ENCODE measurements at places on chromosomes 13 and 19.
A peak's percentile ranks its signal among the peaks of the same experiment; 100 is the strongest.

DNA sequence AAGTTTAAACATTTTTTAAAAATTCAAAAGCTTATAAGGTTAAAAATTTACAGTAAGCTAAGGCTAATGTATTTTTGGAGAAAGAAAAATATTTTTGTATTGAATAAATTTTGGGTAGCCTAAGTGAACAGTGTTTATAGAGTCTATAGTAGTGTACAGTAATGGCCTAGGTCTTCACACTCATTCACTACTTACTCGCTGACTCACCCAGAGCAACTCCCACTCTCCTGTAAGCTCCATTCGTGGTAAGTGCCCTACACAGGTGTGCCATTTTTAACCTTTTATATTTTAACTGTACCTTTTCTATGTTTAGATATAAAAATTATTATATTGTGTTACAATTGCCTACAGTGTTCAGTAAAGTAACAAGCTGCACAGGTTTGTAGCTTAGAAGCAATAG is 96.6 kb upstream of the FREM2 start:
- DNase-seq: no peak

- no peak for DNase-seq
Observed at GRCh38 chr19:19078801-19079200, 15.0 kb downstream of the SLC25A42 start.

- peak; percentile 17 for DNase-seq
Observed at GRCh38 chr13:105979131-105980011, 556.1 kb downstream of the EFNB2 start.

DNA sequence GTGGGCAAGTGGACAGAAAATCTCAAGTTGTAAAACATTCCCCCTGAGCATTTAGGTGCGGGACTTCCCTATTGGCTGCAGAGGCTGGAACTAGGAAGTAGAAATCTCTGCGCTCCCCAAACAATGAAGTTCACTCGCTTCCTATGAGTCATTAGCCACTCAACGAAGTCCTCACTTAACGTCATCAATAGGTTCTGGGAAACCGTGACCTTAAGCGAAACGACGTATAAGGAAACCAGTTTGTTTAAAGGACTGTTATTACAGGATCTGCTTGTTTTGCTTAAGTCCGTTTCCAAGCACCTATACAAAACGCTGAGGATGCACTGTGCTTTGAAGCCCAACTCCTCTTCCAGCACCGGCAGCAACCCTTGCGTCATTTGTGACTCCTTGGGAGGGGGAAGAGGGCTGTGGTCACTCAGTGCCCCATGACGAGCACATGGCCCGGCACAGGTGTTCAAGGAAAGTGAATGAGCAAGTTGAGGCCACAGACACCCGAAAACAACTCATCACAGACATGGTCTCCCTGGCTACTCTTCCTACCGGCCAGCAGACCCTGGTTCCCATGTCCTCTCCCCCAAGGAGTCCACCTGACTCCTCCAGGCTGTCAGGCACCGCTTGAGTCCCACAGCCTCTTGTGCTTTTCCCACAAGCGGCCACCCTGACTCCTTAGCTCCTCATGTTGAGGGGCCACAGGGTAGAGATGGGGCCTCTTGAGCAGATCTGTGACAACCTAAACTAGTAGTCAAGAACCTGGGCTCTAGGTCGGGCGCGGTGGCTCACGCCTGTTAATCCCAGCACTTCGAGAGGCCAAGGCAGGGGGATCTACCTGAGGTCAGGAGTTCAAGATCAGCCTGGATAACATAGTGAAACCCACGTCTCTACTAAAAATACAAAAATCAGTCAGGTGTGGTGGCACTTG is 4.8 kb downstream of the RPS16 start:
- DNase-seq: peak; percentile 100

GRCh38 chr13:43019811-43020210 is 3.6 kb upstream of the DNAJC15 start:
- no peak for DNase-seq

- no peak for DNase-seq
Observed at GRCh38 chr19:45118106-45118505, 25.1 kb downstream of the PPP1R37 start.

DNA sequence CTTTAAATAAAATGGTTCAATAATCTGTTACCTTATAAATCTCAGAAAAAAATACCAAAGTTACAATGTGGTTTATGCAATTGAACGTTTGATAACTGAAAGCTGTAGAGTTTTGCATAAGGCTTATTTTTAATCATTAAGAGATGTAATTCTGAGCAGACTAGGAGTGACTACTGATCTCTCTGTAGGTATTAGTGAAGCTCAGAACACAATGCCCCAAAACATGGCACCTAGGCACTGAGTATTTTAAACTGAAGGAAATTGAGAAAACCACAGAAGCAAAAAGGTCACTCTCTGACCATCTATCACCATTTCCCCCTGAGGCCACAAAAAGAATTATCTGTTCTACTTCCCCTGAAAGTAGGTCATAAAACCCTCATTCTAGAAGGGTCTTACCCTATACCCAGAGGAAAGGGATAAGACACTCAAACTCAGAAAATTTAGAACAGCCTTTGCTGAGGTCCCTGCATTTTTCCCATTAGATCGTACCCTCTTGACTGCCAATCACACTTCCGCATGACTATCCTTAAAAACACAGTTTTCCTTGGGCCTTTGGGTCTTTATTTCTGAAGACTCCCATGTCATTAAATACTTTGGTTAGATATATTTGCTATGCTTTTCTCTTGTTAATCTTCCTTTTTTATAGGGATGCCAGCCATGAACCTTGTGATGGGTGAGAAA is 158.1 kb downstream of the PCDH9 start:
- DNase-seq: no peak

- no peak for DNase-seq
Observed at GRCh38 chr13:89784161-89784809, 1563.2 kb upstream of the MIR17HG start.

- DNase-seq: peak; percentile 62
Observed at GRCh38 chr13:94550062-94550738, 45.8 kb downstream of the TGDS start.

DNA sequence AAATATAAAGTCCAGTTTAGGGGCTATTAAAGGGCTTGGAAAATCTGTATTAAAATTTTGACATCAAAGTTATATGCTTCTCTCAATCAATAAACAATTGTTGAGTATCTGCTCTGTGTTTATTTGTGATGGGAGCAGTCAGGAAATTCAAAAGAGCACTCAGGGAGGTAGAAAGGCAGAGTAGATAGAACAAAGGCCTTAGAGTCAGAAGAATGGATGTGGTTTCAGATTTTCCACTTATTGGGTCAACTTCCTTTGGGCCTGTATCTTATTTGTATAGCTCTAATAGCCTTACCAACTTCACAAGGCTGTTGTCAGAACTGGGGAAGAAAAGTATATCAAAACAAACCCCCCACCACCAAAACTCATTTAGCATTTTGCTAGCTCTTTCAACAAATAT is 302.6 kb downstream of the SPRY2 start:
- DNase-seq: no peak

DNA sequence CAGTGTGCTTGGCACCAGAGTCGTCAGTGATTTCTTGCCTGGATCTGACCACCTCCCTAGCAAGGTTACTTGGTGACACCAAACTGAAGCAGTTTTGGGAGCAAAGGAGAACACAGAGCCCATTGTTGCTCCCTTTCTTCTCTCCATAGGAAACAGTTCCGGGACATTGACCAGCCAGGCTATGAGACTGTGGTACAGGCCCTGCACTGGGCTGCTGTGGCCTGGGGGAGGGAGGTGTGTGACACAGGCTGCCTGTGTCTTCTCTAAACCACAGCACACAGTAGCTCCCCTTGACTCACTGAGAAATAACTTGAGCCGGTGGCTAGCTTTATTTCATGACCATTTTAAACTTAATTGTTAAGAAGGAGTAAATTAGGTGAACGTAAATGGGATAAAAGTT is 214.8 kb upstream of the UBL3 start:
- DNase-seq: no peak

Data from A549 (cell line).